ENCODE measurements at places on chromosomes 4 and X.

DNA sequence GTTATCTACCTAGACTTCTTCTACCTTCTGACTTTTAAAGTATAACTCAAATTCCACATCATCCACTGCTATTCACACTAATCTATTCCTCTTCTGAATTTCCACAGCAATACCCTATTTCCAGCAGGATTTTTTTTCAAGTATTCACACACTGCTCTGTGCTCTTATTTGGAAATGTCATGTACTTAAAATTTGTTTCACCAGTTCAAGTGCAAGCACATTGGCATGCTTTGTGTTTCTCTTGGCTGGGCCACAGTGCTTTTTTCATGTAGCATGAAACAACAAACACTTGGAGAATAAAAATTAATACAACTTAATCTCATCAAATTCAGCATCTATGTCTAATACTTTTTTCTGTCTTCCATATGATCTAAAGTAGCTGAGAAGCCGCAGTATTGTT lies 161.8 kb upstream of the PCDH18 start:
- peak; percentile 35 for DNase-seq

DNA sequence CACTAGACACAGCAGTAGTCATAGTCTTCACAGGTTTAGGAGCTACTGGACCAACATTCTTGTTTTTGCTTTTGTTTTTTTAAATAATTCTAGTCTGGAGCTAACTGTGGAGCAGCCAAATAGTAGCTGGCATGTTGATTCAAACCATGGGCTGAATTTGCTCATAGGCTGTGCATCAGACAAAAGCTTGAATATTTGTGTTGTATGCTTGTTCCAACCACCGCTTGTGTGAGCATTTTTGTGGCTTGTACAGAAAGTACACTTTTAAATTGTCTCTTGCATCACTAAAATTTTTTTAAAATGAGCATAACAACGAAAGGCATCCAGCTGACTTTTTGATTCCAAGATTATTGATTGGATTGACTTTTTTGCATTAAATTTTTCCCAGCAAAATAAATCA lies 39.6 kb downstream of the CCNI start:
- DNase-seq = peak; percentile 97

- DNase-seq = no peak
Measured at GRCh38 chrX:79153348-79153747, 8.9 kb downstream of the GPR174 start.

GRCh38 chr4:145703850-145704497 lies 24.0 kb downstream of the C4orf51 start:
- DNase-seq = no peak

DNA sequence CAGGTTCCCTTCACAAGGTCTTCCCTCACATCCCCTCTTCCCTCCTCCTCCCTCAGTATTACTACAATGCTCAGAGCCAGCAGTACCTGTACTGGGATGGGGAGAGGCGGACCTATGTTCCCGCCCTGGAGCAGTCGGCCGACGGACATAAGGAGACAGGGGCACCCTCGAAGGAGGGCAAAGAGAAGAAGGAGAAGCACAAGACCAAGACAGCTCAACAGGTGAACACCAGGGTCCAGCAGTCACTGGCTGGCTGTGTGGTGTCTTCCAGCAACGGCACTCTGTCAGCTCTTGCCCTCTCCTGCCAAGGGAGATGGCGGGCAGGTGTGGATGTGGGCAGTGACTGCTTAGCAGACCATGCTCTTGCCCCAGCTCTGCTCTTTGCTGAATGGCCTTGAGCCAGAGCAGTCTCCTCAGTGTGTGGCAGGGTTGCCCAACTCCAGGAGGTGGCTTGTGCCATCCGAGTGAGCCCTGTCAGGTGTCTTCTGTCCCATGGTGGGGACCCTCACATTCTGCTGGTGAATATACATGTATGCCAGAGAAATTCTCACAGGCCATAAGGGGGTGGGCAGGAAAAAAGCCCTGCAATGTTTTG lies 11.4 kb upstream of the UBA1 start:
- no peak for DNase-seq

GRCh38 chr4:70997546-70997945 lies 4.1 kb downstream of the DCK start:
- no peak for DNase-seq

- DNase-seq = no peak
Measured at GRCh38 chrX:155262970-155263754, 1.1 kb downstream of the RAB39B start.

DNA sequence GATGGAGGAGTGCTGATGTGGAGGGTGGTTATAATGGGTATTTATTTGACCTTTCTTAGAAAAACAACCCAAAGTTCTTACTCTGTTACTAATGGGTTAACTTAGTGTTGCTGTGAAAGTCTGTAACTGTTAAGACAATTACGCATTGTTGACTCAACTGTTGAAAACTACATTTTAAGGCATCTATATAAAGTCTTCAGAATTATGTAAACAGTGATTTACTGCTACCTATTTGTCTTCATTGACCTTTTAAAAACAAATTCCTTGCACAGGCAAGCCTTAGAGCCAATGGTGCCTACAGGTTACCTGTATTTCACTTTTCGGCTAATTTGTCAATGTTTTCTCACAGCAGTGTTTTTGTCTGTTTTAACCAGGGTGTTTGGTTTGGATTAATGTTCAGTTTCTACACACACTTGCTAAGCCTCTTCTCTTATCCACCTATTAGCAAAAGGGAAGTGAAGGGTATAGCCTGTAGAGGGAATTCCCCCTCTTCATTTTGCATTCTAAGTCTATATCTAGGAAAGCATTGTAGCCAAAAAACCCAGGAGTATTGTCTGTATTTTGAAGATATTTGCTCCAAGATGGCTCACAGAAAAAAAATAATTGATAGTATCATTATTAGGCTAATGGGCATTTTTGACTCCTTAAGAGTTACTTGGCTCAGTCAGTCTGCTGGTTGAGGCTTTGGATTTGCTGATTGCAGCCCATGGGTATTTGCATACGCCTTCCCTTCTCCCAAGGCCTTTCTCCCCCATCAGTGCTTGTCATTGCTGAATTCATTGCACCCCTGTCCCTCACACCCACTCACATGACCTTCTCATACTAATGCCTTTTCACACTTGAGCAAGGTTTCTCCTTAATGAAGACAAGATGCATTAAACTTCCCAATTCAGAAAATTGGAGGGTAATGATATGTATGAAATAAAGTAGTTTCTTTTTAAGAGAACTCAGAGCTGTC lies 30.5 kb downstream of the AFF1 start:
- no peak for DNase-seq

DNA sequence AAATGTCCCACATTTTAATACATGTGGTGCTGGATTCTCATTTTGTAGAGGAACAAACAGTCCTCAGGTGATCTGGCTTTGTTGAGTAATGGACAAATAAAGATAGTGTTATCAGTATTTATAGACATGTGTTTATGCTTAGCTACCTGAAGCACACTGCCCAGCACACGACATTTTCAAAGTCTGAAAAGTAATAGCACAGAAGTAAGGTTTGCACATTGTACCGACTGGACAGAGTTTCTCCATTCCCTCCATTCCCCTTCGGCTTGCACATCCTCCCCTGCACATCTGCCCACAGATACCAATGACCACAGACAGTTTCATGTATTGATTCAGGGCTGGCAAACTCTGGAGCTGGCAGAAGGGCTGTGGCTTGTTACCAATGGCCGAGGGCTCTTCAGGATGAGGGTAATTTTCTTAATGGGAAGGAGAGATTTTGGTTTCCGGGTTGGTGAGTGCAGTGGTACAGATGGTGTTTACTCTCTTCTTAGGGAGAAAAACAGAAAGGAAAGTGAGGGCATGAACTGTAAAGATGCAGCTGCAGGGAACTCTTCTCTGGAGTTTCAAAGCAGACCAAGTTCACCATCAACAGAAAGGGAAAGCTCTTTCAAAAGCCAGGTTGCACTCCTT lies 2.3 kb downstream of the GRPR start:
- DNase-seq = no peak

DNA sequence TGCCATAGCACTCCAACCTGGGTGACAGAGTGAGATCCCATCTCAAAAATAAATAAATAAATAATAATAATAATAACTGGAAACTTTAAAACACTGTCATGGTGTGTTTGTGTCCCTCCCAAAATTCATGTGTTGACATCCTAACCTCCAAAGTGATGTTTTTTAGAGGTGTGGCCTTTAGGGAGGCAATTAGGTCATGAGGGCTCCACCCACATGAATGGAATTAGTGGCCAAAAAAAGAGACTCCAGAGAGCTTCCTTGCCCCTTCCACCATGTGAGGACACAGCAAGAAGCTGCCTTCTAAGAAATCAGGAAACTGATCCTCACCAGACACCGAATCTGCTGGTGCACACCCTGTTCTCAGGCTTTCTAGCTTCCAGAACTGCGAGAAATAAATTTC lies 23.8 kb upstream of the RAPGEF2 start:
- no peak for DNase-seq

- DNase-seq = no peak
Measured at GRCh38 chr4:87356832-87357526, 34.0 kb downstream of the HSD17B11 start.

DNA sequence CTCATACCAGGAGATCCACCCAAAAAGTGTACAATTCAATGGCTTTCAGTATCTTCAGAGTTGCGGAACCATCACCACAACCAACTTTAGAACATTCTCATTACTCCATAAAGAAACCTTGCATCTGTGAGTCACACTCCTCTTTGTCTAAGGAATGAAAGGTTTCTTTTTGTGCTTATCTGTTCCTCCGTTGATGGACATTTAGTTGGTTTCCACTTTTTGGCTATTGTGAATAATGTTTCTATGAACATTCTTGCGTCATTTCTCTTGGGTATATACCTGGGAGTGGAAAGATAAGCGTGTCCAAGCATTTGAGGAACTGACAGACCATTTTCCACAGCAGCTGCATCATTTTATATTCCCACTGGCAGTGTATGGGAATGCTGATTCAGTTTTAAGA lies 10.6 kb downstream of the FAM184B start:
- DNase-seq = no peak

GRCh38 chr4:42627885-42628646 lies 28.8 kb downstream of the ATP8A1 start:
- no peak for DNase-seq

GRCh38 chr4:87219632-87220093 lies 755 bp downstream of the KLHL8 start:
- DNase-seq = no peak

GRCh38 chr4:75718529-75718928 lies 5.8 kb upstream of the USO1 start:
- no peak for DNase-seq

GRCh38 chr4:111631215-111631999 lies 513.8 kb upstream of the FAM241A start:
- DNase-seq = no peak

- no peak for DNase-seq
Measured at GRCh38 chr4:15653864-15654592, 1.1 kb downstream of the FBXL5 start.

DNA sequence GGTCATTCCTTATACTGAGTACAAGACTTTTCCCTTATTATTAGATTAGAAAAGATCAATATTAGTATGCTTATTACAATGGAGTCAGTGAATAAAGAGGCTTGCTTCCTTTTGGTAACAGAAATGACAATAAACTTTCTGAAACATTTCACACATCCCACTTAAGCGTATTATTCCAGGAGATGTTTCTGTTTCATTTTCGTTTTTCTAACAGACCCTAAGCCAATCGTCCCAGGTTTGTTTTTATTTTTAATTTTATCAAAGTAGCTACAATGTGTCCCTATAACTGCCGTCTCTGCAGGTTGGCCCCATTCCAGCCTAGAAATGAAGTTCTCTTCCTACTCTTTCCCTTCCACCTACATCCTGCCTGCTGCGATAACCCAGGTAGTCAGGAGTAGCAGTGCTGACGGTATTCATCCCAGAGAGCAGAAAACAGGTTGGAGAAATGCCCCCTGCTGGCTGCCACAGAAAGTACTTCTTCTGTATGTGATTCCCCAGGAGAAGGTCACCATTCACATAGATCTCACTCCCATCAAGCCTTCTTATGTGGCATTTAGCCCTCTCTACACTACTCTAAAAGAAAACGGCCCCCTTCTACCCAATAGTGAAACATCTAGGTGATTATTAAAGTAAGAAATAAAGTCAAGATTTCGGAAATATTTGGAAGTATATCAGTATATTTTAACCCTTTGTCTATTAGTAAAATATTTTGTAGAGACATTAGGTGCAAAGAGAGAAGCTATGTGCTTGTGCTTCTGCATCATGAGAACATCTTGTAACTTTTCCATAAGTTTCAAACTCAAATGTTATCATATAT lies 40.4 kb downstream of the ENPEP start:
- DNase-seq = no peak

DNA sequence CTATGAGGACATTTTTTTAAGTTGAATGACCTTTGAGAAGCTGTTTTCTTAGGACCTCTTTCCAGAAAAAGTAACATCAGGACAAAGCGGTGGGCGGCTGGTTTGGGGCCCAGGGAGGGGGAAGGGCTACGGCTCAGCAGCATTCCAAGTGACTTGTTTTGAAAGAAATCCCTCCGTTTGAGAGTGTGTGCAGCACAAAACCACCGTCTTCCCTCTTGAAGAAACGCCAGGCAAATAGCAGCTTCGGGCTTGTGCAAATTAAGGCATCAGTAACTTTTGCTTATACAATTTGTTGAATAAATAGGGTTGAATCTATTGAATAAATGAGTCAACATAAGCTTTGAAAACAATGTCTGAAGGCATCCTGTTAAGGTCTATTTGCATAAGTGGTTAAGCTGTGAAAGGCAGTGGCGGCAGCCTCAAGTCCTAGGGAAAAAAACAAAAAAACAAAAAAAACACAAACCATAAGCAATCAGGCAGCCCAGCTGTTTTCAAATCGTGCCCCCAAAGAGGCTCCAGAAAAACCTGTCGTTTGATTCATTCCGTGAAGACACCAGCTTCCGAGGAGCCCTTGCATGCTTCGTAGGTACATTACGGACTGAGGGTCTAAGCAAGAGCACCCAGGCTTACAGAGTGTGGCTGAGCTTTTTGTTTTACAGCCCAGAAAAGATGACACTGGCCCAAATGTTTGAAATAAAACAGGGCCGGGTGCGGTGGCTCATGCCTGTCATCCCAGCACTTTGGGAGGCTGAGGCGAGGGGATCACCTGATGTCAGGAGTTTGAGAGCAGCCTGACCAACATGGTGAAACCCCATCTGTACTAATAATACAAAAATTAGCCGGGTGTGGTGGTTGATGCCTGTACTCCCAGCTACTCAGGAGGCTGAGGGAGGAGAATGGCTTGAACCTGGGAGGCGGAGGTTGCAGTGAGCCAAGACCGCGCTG lies 103.7 kb downstream of the CRLF2 start:
- DNase-seq = no peak

GRCh38 chrX:14386981-14387380 lies 142.4 kb upstream of the GLRA2 start:
- no peak for DNase-seq

- DNase-seq = peak; percentile 35
Measured at GRCh38 chr4:165288639-165289422, 38.6 kb upstream of the MSMO1 start.

All from astrocyte of the cerebellum (primary cell).